Sigmoid colon (tissue), 7 donors: ENCODE measurements at places on chromosomes 5 and 9. TPM values are rescaled to one million over a fixed set of nuclear protein-coding genes. Genes with fewer than 3 reads are reported as not detected.

DNA sequence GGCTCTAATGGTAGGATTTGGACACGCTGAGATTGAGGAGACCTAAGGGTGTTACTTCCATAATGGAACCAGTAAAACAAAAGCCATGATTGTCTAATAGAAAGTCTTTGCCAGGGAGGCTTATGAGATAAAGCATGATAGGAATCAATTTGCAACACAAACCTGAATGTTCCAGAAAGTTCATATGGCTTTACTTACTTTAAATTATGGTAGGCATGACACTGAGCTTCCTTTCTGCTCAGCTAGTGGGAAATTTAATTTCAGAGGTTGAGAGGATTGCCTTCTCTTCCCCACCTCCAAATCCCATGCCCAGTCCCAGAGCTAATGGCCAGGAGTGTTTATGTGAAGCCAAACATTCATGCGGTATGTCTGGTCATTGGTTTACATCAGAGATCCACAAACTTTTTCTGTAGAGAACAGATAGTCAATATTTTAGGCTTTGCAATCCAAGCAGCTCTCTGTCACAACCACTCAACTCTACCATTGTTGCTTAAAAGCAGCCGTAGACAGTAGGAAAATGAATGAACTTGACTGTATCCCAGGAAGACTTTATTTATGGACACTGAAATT lies 114.5 kb downstream of the UGCG start:
- no peak for DNase-seq

The CDH9 gene
- total RNA-seq = not detected

The GHR gene
- total RNA-seq = 13.7 TPM

- no peak for DNase-seq
Observed at GRCh38 chr9:124940521-124940893, 376 bp downstream of the GOLGA1 start.

- no peak for DNase-seq
Observed at GRCh38 chr5:152534641-152535040, 129.6 kb upstream of the NMUR2 start.

DNA sequence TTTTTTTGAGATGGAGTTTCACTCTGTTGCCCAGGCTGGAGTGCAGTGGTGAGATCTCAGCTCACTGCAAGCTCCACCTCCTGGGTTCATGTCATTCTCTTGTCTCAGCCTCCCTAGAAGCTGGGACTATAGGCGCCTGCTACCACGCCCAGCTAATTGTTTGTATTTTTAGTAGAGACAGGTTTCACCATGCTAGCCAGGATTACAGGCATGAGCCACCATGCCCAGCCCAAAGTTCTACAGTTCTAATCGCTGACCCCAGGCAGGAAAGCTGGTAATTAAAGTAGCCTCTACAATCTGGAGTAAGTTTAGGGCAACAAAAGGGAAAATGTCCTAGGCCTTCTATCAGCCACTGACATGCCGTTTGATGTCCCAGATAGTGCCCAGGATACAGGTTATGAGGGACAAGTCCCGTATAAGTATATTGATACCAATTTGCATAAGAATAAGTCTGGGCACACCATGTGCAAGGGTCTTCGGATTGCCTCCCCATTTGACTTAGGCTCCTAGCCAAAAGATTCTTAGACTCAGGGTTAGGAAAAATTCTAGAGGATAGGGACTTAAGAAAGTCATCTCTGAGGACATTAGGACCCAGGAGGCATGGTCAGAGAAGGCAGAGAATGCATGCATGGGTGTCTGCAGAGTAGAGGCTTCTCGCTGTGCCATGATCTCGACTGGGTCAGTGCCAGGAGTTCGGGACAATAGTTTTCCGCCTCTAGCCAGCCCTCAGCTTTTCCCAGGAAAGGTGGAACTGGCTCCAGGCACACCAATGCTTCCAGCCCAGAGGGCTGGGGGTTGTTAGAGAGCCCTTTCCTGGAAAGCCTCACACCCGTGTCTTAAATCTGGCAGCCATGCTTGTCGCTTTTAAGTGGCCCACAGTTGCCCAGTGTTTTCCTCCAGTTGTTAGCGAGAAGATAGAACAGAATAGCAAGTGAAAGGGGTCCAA lies 1111.1 kb downstream of the TAF11L14 start:
- DNase-seq = no peak

DNA sequence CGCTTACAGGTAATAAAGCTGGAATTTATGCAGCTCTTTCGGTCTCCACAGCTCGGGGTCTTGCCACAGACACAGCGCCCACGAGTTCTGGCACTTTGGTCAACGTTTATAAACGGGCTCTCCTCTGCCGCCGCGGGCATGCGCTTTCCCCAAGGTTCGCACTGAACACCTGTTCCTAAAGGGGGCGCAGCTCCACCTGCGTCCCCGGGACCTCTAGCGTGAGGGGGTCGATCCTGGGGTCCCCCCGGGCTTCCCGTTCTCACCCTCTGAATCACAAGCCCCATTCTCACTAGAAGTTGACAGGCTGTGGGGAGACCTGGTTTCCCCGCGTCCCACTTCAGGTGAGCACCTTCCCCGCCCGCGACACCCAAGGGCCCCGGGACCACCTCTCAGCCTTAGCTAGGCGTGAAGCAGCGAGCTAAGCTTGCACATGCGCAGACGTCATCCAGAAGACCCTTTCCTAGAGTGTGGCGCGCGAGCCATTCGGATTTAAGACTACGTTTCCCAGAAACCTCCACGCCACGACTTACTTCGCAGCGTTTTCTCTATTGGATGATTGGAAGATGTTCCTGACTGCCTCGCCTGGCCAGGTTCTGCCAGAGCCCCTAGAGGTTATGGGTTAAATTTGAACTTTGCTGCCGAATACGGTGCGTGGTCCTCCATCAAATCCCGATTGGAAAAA lies 21.3 kb upstream of the ZNF782 start:
- no peak for DNase-seq

The PDZD2 gene
- 11.7 TPM for total RNA-seq

DNA sequence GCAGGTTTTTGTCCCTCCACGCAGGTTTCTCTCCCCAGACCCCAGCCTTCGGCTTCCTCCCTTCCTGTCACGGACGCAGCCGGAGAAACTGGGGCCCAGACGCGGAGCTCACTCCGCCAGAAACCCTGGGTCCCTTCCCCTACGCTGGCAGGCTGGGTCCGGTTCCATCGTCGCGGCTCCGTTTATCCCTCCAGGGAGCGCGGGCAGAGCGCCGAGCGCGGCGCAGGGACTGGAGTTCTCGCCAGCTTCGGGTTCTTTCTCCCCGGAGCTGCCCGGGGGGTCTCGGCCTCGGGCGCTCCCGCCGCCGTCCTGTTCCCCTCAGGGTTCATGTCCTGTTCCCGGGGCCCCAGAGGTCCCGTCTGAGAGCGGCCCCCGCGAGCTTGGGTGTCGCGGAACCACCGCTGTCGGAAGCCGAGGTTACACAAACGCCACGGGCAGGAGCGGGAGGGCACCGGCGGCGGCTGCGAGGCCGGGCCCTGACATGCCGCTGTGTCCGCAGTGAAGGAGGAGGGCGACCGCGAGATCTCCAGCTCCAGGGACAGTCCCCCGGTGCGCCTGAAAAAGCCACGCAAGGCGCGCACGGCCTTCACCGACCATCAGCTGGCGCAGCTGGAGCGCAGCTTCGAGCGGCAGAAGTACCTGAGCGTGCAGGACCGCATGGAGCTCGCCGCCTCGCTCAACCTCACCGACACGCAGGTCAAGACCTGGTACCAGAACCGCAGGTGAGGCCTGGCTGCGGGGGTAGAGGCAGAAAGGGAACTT lies 4.6 kb downstream of the BARHL1 start:
- DNase-seq = no peak

GRCh38 chr9:133356391-133357091 lies at the start of the genes SURF1 and SURF2:
Gene SURF1 (minus strand): TSS chr9:133356487. CDS start chr9:133356453, 34 bp downstream.
Gene SURF2 (plus strand): TSS chr9:133356550. CDS start chr9:133356593, 43 bp downstream.
- DNase-seq = peak; percentile 93

GRCh38 chr5:31237174-31237573 lies 43.7 kb downstream of the CDH6 start:
- DNase-seq = no peak
